Upper lobe of left lung (tissue), 6 donors: ENCODE measurements at places on chromosomes 12 and 14.

DNA sequence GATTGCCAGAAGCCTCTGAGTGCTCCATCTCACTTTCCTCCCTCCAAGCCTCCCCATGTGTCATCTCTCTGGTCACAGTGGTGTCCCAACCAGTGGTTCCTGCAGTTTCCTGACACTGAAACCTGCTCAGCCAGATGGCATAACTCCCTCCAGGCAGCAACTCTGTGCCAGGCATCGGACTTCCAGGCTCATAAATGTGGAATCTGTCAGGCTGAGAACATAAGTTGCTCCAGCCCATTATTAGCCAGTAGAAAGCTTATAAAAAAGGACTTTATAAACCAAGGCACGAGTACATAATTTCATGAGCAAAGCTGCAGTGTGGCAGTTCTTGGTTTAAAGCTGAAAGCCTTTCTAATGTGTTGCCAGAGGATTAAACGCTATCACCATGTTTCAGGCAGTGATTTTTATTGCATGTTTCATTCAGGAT is 194.3 kb downstream of the DACT1 start:
- no peak for DNase-seq

GRCh38 chr12:57725851-57726150 is 12.7 kb downstream of the AGAP2 start:
- DNase-seq = no peak

DNA sequence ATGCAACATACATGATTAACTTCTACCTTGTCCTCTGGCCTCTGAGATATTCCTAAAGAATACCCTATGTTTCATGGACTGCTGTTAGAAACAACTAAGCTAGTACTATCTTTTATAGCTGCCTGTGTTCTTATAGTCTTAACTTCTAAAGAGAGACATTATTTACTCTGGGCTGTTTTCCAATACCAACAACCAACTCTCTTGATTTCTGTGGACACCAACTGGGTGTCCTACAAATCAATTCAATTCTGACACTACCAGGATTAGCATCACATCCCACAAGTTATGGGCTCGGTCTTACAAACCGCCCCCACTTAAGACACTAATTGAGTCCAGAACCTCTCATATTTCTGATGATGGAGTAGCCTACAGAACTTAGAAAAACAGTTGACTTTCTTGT is 8.3 kb downstream of the XPOT start:
- no peak for DNase-seq

DNA sequence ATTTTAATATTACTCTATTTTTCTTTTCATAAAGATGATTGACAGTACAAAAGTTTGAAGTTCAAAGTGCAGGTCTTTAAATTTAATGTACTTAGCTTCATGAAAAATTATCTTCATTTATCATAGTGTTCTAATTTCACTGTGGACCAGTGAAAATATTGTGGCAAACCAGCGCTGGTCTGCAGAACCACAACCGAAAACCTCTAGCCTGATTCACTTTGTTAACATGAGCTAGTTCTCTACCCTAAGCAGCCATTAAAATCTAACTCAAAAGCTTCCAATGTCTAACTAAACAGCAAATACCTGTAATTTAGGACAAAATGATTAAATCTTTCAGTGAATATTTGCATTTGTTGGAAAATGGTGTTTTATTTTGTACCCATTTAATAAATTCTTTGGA is 161.1 kb upstream of the TMTC2 start:
- no peak for DNase-seq

- no peak for DNase-seq
Measured at GRCh38 chr12:49567302-49567610, 686 bp downstream of the MCRS1 start.

DNA sequence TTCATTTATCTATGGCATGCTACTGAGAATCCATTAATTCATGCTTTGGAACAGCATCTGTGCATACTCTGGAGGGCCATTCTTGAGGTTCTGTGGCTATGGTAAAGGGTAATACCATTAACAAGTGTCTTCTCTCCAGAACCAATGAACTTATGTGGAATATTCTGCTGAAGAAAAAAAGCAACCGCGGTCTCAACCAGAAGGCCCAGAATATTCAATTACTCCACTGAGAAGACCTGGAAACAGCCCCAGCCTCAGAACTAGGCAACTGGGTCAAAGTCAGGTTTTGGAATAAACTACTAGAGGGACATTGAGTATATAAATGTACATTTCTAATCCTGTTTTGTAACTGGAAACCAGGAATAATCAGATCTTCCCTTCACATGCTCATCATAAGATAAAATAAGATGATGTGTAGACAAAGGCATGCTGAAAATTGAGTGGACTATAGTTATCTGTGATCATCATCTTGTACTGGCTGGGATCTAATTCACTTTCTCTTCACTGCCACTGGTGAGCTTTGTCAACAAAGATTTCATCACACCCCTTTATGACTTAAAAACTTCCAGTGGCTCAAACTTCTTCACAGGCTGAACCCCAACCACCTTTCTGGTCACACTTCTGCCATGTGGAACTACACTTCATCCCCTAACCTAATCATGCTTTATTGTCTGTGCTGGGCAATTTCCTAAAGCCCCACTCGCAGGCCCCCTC is 6.0 kb downstream of the SPTB start:
- DNase-seq = no peak

- no peak for DNase-seq
Measured at GRCh38 chr14:59254911-59255545, 66.6 kb downstream of the DAAM1 start.

- DNase-seq = no peak
Measured at GRCh38 chr12:79983986-79984620, 49.2 kb upstream of the PPP1R12A start.
